Fibroblast of upper back skin (primary cell): ENCODE measurements at places on chromosomes 13 and 19.

DNA sequence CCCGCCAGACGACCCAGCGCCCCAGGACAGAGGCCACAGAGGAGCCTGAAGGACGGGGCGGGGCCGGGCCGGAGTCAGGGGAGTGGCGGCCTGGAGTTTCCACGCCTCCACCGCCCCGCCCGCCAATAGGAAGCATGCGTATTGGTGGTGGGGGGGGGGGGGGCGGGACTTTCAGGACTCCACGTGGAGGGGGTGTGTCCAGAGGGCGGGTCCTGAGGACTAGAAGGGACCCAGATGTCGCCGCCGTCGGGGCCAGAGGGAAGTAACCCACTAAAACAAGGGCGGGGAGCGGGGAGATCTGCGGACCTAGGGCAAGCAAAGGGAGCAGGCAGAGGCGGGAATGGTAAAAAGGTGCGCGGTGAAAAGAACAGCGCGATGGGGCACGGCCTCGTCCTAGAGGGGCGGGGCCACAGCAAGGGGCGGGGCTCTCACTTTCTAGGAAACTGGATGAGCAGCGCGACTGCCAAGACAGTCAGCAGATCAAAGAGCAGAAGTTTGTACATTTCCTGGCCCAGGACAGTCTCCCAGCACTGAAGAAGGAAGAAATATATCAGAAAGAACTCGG, 2.8 kb upstream of the LENG1 start:
- peak; percentile 45 for DNase-seq

DNA sequence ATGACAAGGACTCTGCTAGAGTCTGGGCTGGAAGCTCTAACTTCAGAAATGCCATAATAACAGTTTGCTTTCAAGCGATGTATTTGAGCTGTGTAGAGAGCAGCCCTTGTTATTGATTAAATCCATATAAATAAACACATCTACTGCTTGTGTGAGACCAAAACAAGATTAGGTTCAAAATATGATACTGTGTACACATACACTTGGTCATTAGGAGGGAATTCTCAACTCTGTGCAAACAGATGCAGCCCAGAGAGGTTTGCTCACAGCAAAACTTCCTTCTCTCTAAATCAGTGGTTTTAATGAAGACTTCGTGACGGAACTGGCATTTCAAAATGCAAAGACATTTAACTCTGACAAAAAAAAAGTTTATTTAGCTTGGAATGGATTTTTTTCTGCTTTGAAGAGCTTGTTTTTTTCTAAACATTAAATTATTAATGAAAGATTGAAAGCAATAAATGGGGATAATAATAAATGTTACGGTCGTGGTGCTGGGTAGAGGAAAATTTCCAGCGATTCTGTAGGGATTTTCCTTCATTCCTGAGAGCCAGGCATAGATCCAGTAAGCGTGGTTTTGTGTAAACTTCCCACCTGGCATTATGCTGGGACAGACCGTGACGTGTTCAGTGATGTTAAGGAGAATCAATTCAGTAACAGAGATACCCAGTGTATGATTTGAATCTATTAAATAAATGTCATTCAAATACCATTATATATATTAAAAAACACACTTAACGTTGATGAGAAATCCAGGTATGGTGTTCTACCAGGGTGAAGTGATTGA, 213.7 kb downstream of the TEX29 start:
- DNase-seq = no peak

DNA sequence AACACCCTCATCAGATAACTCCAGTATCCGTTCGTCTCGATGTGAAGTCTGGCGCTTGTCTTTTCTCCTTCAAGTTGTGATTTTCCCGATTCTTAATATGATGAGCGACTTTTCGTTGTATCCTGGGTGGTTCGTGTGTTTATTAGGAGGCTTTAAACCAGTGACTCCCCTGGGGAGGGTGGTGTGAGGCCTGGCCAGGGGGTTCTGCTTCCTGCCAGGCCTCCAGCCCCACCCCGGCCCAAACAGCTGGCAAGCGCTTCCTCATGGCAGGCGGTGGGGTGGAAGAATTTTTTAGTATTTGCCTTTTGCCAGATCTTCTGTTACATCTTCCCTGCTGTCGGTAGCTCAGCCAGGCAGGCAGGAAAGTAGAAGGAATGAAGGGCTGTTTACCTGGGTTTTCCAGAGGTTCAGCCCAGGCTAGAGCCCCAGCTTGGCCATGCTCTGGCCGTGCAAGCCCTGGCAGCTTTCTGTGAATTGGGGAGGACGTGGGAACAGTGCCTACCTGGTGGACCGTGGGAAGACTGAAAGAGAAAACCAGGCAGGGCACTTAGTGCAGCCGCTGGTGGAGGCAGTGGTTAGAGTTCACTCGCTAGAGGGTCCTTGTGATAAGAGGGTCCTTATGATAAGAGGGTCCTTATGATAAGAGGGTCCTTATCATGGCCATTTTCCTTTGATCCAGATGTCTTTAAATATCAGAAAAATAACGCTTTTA, 37.7 kb upstream of the DCUN1D2 start:
- DNase-seq = no peak

- no peak for DNase-seq
Measured at GRCh38 chr13:67763384-67763783, 533.2 kb upstream of the PCDH9 start.

GRCh38 chr13:29527916-29528315, 67.6 kb downstream of the SLC7A1 start:
- DNase-seq = no peak

- no peak for DNase-seq
Measured at GRCh38 chr19:55495646-55496349, 7.6 kb downstream of the SSC5D start.

DNA sequence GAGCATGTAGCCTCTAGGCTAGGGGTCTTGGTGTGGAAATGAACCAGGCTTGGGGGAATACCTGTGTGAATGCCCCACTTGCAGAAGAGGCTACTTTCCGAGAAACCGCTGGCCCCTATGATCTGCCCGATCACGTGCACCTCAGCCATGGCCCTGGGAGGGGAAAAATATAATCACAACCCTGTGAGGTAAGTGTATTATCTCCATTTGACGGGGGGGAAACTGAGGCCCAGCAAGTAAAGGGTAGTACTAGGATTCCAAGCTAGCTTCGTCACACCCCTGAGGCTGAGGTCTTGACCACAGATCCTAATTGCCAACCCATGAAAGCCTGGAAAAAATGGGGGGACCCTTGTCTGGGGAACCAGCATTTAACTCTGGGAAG, 587 bp downstream of the B9D2 start:
- DNase-seq = no peak

GRCh38 chr13:27151798-27152599, 19.6 kb downstream of the USP12 start:
- no peak for DNase-seq

- DNase-seq = no peak
Measured at GRCh38 chr13:111938741-111939665, 127.9 kb upstream of the SOX1 start.

DNA sequence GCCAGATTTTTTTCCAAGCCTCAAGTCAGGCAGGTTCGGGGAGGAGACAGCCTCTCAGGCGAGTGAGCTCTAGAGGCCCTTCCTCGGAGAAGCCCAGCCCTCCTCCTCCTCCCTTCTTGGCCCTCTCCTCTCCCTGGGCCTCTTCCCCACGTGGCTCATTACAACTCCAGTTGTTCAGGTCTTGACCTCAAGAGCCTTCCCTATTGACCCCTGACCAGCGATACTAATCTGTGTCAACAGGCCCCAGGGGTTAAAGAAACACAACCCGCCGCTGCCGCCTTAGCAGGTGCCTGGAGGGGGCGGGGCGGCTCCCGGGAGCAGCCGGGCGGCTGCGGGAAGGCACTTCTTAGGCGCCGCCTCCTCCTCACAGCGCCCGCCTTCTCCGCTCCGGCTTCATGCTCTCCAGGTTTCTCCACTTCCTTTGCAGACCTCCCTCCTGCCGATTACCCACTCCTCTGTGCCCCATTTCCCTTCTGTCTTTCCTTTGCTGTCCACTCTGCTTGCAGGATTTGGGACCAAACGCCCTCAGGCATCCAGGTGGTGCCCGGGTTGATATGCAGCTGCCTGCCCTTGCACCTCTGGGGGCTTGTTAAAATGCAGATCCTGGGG, 51.0 kb downstream of the LYL1 start:
- DNase-seq = no peak

DNA sequence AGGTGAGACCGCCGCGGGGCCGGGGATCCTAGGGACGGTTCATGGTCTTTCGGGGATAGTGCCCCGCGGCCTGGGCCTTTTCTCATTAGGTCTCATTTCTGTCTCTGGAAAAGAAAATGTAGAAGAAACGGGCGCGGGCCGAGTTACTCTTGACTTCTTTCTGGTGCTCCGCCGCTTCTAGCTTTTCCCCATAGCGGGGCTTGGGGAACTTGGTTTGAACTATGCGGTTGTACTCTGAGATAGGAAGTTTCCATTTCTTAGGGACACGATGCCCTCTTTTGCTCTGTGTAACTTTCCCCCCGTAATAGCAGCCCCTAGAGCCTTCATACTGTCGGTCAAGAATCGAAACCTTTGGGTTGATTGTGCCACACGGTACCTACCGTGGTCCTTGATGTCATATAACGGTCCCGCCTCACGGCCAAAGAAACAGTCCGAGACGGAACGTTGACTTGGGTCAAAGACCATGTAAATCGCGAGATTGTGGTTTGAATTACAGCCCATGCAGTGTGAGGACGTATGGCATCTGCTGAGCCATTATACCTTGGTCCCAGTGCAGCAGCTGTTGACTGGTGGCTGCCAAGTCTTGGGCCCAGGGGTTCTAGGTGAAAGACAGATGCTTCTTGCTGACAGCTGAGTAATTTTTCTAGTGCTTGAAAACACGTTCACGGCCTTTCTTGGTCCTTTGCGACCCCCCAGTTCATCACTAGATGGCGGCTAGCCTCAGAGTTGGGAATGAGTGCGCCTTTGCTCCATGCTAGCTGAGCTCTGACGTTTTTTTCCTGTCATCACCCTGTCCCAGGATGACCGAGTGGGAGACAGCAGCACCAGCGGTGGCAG, 487 bp downstream of the RPS5 start:
- no peak for DNase-seq

DNA sequence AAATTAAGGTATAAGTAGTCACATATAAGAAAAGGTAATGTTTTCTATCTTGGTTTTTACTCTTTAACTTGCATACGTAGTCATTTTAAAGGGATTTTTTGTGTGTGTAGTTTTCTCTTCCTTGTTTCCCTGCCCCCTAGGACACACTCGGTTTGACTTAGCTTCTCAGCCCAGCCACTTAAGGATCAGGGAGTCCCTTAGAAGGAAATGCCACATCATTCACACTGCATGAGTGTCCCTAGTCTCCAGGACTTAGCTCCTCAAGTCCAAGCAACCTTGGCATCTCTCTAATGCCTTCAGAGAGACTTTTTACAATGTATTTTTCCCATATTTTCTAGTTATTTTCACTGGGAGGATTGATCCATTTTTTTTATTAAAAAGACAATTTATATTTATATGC, 1407.7 kb downstream of the EFNB2 start:
- no peak for DNase-seq

DNA sequence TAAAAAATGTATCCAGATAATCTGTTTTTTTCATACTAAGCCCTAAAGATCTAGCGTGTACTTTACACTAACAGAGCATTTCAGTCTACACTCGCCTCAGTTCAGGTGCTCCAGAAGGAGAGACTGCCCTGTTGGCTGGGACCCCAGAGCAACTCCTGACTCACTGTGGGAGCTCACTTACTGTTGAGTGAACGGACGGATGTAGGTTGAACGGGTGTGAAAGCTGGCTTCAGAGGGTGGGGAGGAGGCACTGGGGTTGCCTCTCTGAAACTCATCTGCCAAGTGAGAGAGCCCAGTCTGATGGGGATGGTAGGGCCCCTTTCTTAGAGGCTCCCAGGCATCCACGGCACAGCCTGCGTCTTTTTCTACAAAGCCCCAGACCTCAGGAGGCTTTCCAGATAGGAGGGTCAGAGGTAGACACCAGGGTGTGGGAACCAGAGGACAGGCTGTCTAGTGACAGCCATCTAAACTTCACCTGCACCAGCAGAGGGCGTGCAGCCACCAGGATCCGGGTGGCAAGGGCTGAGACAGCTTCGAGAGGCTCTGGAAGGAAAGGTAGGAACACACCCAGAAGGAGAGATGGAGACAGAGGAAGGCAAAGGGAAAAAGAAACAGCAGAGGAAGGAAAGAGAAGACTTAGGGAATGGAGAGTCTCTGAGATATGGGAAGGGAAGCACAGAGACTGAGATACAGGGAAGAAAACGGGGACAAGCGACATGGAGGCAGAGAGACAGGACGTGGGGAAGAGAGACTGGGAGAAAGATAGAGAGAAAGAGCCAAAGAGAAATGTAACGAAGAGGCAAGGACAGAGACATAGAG, 3.7 kb downstream of the KASH5 start:
- DNase-seq = peak; percentile 68

GRCh38 chr13:97548711-97549110, 114.7 kb downstream of the RAP2A start:
- DNase-seq = no peak

DNA sequence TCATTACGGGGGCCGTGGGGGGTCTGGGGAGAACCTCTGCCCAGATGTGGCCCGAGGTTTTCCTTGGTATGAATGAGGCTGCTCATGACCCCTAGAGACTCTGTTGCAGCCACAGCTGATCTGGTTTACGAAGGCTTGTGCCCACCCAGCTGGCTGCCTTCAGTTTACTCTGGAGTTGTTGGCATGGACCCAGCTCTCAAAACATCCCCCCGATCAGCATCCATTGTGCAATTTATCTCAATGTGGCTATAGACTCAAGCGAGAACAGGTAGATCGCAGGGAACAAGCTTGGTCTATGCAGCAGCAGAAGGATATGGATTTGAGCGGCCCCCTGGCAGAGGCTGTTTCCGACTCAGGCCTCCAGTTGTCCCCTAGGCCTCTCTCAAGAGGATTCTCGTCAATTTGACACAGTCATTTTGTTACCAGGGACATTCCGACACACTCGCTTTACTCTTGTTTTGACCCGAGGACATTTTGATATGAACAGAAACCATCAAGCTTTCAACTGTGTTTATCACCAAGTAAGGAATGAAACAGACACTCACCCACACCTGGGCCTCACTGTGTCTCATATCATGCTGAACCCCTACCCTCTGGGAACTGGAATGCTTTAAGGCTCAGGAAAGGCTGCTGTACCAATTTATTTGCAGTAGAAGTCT, 161.5 kb downstream of the KATNAL1 start:
- no peak for DNase-seq

DNA sequence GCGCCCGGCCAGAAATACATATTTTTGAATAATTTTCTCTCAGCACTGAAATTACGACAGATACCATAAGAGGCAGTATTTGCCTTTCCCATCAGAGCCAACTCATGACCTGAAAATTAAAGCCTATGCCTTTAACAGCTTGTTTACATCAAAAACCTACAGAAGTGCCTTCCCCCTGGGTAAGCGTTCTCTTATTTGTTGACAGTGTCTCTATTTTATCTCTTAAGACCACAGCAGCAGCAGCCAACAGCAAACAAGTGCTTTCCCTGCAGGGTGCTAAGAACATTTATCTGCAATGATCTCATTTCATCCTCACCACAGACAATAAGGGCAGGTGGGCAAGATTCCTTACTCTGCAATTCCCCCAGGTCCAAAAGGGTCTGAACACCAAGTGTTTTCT, 6.0 kb downstream of the AKAP8L start:
- no peak for DNase-seq

DNA sequence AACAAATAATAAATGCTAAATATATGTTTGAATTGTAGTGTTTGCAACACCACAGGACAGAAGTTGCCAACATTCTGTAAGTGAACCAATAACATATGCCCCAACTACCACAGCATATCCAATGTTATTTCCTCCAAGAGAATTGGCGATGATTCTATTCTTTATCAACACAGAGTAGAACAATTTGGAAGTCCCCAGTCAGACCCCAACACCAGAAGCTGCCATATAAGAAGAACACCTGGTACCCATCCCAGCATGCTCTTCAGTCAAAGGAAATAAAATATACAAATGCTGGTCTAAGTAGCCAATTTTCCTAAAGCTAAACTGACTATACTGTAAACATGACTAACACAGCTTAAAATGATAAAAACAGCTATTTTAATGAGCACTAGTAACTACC, 145.7 kb downstream of the KLF12 start:
- no peak for DNase-seq
